A673 (cell line): ENCODE measurements at places on chromosomes 11 and 22.

- DNase-seq: no peak
Measured at GRCh38 chr11:118609380-118610224, 2.2 kb downstream of the PHLDB1 start.

GRCh38 chr11:75945947-75946346 is 130.9 kb downstream of the UVRAG start:
- DNase-seq: no peak

GRCh38 chr22:40176921-40177737 is 596 bp upstream of the TNRC6B start:
- peak; percentile 80 for DNase-seq

GRCh38 chr11:123601136-123601535 is 53.3 kb downstream of the SCN3B start:
- peak; percentile 32 for DNase-seq

DNA sequence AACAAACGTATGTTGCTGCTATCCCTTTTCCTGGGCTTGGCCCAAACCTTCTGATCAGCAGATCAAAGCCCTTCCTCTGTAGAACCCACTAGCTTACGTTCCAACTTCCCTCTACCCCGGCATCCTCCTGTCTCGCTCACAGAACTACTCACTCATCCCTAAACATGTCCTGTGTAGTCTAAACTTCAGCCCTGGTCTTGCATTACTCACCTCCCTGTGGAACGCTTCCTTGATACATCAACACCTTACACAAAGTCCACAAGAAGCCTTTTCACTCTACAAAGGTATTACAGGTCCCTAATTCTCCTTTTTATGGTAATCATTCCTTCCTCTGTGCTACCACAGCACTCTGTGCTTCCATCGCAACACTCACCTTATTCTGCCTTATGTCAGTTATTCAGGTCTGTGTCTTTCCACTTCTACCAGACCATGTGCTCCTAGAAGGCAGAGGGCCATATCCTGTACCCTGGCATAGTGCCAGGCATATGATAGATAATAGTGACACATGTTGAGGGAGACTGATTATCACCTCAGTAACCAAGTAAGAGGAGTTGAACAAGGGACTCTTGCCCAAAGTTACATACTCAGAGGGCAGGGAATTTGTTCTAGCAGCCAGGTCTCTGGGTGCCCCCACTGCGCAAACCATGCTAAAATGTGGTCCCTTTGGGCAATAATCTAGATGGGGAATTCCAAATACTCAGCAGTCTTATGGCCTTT is 41.6 kb downstream of the USP35 start:
- peak; percentile 43 for DNase-seq

GRCh38 chr11:113644605-113645004 is 61.5 kb downstream of the TMPRSS5 start:
- DNase-seq: no peak

GRCh38 chr22:40450616-40451015 is 80.2 kb downstream of the SGSM3 start:
- DNase-seq: no peak

- peak; percentile 83 for DNase-seq
Measured at GRCh38 chr22:38114484-38115398, 4.3 kb upstream of the BAIAP2L2 start.

DNA sequence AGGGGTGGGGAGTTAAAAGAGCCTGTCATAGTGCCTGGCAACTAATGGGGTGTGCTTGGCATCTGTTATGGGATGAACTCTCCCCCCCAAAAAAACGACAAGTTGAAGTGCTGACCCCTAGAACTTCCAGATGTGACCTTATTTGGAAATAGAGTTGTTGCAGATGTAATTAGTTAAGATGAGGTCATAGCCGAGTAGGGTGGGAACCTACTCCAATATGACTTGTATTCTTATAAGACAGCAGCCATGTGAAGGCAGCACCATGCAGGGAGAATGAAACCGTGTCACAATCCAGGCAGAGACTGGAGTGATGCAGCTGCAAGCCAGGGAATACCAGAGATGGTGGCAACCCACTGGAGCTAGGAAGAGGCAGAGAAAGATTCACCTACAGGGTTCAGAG is 394.5 kb downstream of the TENM4 start:
- no peak for DNase-seq

DNA sequence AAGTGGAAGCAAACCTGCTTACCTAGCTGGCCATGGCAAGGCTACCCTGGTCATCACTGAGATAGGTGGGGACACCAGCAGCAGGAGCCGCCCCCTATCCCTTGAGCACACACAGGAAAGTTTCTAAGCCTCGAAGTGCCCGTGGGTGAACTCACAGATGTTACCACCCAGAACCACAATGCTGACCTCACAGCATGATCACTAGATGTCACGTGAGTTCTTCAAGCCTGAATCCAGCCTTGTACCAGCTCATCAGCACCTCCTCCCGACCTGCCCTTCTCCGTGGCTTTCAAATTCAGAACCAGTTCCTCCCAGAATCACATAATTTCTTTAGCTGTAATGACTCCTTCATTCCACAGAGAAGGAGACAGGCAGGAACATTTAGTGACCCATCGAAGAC is 24.7 kb upstream of the TIMP3 start:
- no peak for DNase-seq

DNA sequence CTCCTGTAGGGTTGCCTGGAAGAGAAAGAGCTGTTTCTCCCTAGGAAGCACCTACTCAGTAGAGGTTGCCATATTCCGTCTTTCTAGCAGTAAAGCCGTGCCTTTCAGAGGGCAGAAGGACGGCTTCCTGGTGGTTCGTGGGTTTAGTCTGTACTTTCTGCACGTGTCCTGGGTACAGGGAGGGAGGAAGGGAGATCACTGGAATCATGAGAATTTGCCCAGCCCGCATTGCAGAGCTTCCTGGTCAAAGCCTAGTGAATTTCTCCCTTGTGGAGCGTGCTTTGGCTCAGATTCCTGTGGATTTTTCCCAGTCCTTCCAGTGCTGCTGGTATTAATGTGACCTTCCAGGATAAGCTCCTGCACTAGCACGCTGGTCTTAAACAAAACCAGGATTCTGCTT is 44.9 kb downstream of the GRAMD1B start:
- DNase-seq: no peak

DNA sequence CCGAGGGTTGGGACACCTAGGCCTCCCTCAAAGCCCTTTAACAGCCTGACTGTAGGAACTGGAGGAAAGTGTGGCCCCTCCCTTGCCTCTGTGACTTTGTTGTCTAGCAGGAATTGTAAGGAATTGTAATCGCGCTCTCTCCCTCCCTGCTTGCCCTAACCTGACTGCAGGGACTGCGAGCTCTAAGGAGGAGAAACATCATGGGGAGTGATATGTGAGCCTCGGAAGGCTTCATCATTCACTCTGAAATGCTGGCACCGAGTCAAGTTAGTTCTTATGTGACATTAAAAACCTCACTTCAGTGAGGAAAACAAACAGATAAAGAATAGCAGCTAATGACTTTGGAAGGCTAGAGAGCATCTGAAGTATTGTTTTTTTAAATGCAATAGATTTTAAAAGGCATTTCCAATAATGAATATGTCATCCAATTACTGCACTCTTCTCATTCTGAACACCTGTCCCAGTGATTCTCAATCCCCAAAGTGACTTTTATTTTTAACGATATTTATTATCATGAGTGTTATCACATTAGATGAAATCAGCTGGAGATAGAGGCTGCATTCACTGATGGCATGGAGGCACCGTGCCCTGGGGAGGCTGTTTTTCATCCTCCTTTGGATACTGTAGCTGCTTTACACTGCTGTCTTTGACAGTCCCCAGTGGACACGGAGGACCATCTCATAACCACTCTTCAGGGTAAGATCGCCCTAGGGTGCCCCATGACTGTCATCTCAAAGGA is 58.5 kb upstream of the NTM start:
- no peak for DNase-seq

- DNase-seq: no peak
Measured at GRCh38 chr11:57359896-57360690, 20.9 kb downstream of the PRG3 start.

- DNase-seq: no peak
Measured at GRCh38 chr22:22130953-22131608, 113.5 kb upstream of the VPREB1 start.

DNA sequence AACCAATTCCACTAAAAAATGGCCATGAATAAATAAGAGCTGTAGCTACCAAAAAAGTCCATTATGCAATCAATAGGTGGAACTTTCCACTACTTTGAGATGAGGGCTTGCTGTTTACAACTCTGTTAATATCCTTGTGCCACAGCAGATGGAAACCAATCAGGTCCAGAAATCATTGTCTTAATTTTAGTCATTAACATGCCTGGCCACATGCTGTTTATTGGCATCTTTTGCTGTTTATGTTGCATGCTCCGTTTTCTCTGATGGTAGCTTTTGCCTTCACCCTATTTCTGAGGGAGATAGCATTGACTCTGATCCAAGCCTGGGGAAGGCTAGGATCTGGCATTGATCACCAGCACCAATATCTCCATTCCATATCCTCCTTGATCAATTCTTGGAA is 192.9 kb upstream of the SEZ6L start:
- no peak for DNase-seq

- DNase-seq: no peak
Measured at GRCh38 chr22:45972091-45972888, 4.7 kb downstream of the WNT7B start.

- no peak for DNase-seq
Measured at GRCh38 chr11:62149986-62150886, 26.4 kb downstream of the INCENP start.

DNA sequence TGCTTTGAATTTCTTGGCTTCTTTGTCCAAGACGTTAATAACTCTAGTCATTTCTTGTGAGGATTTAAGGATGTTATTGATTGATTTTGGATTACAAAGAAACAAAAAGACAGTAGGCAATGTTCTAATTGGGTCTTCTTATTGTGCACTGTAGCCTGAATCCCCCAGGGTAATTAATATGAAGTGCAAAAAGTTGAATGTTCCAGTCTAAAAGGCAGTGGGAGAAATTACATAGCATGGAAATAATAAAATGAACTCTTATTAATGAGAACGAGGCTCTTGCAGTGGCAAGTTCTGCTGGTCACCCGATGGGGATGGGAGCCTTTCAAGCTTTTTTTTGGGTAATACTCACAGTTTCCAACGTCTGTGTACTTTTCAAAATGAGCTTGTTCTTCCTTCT is 45.6 kb downstream of the UBASH3B start:
- DNase-seq: no peak

- no peak for DNase-seq
Measured at GRCh38 chr11:32893093-32893342, 407 bp downstream of the QSER1 start.

- peak; percentile 86 for DNase-seq
Measured at GRCh38 chr11:96012086-96012824, 88.3 kb upstream of the MTMR2 start.

GRCh38 chr22:38026130-38027111 is 30.8 kb upstream of the PICK1 start:
- no peak for DNase-seq

DNA sequence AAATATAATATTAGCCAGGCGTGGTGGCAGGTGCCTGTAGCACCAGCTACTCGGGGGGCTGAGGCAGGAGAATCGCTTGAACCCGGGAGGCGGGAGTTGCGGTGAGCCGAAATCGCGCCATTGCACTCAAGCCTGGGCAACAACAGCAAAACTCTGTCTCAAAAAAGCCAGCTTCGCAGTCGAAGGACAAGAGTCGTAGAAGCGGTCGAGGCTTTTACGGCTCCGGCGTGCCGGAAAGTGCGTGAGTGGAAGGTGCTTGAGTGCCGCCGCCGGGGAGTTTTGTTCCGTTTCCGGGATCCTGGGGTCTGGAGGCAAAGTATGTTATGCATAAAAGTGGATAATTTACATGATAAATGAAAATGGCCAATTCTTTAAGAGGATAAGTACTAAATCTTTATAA is 43.6 kb downstream of the SYN3 start:
- peak; percentile 10 for DNase-seq

GRCh38 chr22:38310518-38311322 is 6.5 kb downstream of the CSNK1E start:
- no peak for DNase-seq

DNA sequence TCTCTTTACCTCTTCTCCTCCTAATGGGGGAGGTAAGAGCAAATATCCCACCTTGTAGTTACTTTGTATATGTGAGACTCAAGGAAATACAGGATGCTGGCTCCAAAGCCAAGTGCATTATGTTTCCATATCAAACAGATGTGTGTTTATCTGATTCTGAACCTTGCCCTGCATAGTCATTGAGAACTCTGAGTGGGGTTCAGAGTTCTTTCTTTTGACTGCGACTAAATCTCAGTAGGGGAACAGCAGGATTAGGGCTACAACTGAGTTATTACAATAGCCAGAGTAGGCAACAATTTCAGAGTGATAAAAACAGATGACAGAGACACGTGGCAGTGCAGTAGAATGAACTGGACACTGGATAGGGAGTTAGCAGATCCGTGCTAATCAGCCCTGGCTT is 34.1 kb upstream of the TLCD5 start:
- DNase-seq: no peak
